ENCODE measurements at places on chromosomes 6 and 20. TPM values are rescaled to one million over a fixed set of nuclear protein-coding genes. Genes with fewer than 3 reads are reported as not detected.

GRCh38 chr20:46007671-46008070, 1.0 kb upstream of the MMP9 start:
- no peak for DNase-seq

GRCh38 chr6:125640441-125641150, 108.8 kb upstream of the HEY2 start:
- no peak for DNase-seq

- no peak for DNase-seq
Observed at GRCh38 chr20:9412309-9412708, 102.1 kb upstream of the LAMP5 start.

DNA sequence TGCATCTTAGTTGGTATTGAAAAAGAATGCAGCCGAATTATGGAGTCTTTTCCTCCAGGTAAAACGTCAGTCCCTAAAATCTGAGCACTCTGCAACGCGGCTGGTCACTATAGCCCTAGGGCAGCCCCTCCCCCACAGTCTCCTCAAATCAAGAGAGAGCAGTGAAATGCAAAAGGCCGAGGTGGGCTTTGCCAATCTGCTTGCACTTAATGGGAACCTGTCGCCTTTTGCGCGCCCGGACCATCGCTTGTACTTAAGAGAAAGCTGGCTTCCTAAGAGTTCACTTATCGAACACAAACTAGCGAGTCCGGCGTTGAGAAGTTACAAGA, 447 bp downstream of the MCM3 start:
- DNase-seq: no peak

DNA sequence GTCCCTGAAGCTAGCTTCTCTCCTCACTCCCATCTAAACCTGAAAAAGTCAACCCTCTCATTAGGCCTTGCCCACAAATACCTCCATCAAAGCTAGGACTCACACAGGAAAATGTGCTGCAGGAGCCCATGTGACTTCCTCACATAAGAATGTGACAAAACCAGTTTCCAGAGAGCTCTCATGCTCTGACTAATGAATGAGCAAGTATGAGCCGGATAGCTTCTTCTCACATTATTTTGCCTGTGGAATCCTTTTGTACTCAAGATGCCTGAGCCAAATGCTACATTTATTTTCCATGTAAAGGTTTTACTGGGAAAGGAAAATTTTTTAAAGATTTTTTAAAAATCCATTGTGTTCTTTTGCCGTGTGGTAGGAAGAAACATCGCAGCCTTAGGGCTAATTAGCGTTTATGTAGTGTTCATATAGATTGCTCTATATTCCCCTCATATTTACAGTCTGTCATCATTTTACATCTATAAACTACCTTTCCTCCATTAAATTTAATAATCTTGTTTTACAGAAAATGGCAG, 68.6 kb upstream of the CCN6 start:
- peak; percentile 85 for DNase-seq

GRCh38 chr6:1024587-1024986, 287.3 kb upstream of the FOXQ1 start:
- peak; percentile 35 for DNase-seq

DNA sequence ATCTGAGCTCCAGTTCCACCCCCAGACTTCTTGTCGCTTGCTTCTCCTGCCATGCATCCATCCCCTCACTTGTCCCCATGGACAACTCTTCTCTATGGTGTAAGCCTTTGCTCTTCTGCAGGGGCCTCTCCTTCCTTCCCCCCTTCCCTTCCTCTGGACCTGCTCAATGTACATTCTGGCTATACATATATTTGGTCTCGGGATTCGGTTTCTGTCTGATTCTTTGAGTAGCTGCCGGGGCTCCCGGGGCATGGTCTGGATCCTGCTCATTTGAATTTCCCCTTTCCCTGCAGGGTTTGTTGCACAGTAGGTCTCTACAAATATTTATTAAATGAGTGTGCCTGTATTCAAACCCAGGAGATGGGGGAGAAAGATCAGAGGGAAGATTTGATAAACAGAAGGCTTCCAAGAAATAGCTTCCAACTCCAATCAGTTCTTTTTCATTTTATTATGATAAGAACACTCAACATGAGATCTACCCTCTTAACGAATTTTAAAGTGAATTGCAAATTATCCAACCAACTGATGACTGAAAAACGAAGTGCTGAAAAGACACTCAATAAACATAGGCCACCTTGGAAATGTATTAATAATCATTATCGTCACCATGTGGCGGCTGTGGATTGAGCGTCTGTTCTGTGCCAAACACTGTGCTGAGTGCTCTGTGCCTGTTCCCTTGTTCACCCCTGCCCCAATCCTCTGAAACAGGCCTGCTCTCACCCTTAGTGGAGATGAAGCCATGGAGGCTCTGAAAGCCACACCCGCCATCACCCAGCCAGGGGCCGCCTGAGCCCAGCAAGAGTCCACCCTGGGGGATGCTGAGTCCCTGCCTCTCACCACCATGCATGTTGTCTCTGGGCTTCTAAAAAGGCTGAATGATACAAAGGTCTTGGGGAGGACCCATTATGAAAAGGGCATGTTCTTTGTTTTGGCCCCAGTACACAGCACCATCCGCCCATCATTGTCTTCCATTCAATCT, 34.3 kb upstream of the APCDD1L start:
- DNase-seq: no peak

- DNase-seq: peak; percentile 58
Observed at GRCh38 chr6:143007646-143008045, 53.0 kb upstream of the AIG1 start.

DNA sequence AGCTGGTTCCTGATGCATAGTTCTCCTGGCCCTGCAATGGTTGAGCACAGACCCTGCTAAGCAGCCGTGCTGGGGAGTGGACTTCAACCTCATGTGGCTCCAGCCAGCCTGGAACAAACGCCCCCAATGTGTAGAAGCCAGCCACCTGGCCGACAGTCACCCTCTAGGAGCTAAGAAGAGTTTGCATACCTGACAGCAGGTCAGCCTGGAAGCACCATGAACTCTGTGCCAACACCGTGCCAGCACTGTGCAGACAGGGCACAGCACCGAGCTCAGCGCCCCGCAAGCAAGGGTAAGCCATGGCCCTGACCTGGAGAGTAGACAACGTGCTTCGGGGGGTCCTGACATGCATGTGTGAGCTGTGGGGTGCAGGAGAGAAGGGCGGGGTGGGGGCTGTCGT, 356.3 kb downstream of the ZFAND3 start:
- no peak for DNase-seq

GRCh38 chr20:49758781-49759180, 45.1 kb upstream of the B4GALT5 start:
- DNase-seq: no peak

The RAMACL gene
- 2.4 TPM for total RNA-seq

The SLC17A2 gene
- total RNA-seq: not detected

The LHFPL5 gene
- not detected for total RNA-seq
